ENCODE measurements at places on chromosomes 5 and 9. TPM values are rescaled to one million over a fixed set of nuclear protein-coding genes. Genes with fewer than 3 reads are reported as not detected.
A peak's percentile ranks its signal among the peaks of the same experiment; 100 is the strongest.

- DNase-seq = no peak
These were observed 52.1 kb upstream of the EXOC3 start for GRCh38 chr5:390623-391491.

The EFCAB9 gene
- total RNA-seq = not detected

DNA sequence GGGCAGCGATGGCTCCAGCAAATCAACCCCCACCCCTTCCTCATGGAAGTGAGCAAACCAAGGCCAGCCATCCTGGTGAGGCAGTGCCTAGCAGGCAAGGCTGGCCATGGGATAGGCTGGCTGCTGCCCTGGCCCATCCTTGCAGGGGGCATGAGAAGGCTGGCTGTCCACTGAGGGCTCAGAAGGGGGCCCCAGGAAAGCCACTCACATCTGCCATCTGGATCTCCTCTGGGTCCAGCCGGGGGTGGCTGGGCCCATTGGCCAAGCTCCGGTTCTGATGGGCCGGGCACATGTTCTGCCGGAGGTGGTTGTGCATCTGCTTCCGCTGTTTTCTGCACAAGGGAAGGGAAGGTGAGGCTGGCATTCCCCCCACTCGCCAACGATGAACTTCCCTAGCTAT, 57.1 kb downstream of the PSD2 start:
- no peak for DNase-seq

- no peak for DNase-seq
These were observed 53.9 kb downstream of the ZCCHC7 start for GRCh38 chr9:37174247-37174646.

The IRX2 gene
- total RNA-seq = 60.7 TPM

DNA sequence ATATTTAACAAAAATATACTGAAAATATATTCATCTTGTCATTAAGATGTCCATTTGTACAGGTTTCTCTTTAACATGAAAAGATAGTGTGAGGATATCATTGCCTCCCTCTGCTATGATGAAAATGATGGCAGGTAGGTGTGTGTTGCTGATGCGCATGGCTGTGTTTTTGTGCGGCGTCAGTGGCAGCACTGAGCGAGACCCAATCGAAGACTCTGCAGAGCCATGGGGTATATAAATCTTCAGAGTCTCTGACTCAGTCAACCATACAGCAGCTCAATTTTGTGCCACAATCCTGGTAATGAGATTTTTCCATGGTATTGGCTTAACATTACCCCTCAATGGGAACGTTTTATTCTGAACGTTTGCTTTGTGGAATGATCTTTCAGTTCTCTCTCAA, 153.5 kb upstream of the IQGAP2 start:
- DNase-seq = no peak

DNA sequence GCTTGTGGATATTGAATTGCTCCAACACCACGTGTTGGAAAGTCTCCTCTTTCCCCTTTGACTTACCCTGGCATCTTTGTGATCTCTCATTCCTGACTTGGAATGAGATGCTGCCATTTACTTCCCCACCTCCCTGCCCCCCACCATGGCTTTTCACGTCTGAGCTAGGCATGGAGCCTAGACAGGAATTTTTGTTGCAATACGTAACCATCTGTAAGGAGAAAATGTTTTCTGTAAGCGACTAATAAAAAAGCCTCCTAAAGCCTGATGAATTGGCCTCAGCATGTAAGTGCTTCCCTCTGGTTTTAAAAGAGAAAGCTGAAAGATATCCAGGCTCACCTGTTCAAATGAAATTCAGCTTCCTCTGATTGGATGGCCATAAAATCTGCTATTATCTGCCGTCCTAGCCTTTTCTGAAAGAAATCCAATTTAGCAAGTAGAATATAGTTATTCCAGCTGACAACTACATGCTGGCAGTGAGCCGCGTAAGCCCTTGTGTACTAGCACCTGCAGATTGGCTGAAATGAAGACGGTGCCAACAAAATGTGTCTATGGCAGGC, 200.1 kb downstream of the NSG2 start:
- DNase-seq = no peak

The ZNF483 gene
- total RNA-seq = 6.5 TPM

DNA sequence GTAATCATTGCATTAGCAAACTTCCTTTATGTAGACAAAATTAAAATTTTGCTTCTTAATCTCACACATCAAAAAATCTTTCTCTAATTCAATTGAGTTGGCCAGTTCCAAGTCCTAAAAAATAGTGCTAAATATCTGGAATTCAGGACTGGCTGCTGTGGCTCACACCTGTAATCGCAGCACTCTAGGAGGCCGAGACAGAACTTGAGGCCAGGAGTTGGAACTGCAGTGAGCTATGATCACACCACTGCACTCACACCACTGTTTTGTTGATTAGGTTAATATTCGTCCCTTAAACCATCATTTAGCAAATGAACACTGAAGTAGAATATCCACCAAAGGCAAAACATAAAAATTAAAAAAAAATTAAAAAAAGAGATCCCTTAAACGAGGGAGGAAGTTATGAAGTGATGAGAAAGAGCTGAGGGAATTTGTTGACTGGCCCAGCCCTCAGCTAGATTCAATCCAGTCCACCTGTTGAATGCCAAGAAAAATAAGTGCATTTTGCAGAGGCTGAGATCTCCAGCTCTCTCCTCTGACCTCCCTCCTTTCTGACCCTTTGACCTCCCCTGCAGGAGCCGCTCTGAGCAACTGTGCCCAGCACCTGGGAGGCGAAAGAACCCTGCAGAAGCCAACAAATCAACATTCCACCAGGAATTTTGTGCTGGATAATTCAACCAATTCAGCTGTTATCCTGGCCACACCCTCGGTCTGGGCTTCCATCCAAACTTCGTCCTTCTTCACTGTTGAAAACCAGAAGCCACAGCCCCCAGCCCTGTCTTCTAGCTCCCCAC, 96.8 kb downstream of the OR2K2 start:
- DNase-seq = no peak

GRCh38 chr9:37769306-37769705, 15.6 kb downstream of the EXOSC3 start:
- DNase-seq = no peak

The AIF1L gene
- 16.7 TPM for total RNA-seq

- no peak for DNase-seq
These were observed 317.4 kb downstream of the MCTP1 start for GRCh38 chr5:94967525-94967924.

GRCh38 chr9:99000476-99001395, 57.0 kb downstream of the COL15A1 start:
- peak; percentile 64 for DNase-seq

- DNase-seq = no peak
These were observed 161.6 kb downstream of the NR3C1 start for GRCh38 chr5:143241892-143242291.

The CD14 gene
- 0.64 TPM for total RNA-seq

DNA sequence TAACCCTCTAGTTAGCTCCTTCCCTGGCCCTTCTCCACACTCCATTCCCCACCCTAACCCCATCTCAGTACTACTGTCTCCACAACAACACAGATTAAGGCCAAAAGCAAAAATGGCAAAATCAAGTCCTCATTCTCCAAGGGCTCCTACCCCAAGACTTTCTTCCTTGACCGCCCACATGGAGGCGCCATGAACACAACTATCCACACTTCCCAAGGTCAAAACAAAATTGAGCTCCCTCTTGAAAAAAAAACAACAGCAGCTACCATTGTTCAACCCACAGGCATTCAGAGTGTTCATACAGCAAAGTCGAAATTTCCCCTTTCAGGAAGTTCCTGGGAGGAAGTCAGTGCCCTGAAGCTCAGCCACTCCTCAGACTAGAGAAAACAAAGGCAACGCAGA, 54.4 kb downstream of the GNAQ start:
- peak; percentile 51 for DNase-seq

The NR2F1 gene
- 0.37 TPM for total RNA-seq

The NR4A3 gene
- total RNA-seq = 4.1 TPM

GRCh38 chr5:159921721-159922120, 5.4 kb downstream of the ADRA1B start:
- no peak for DNase-seq

GRCh38 chr5:9069650-9070049, 476.2 kb downstream of the SEMA5A start:
- DNase-seq = no peak

The PRKAA1 gene
- 49.0 TPM for total RNA-seq

The SSNA1 gene
- total RNA-seq = 37.3 TPM

- no peak for DNase-seq
These were observed 2.7 kb downstream of the GZMA start for GRCh38 chr5:55104946-55105701.

The PCDHA9 gene
- 18.9 TPM for total RNA-seq

DNA sequence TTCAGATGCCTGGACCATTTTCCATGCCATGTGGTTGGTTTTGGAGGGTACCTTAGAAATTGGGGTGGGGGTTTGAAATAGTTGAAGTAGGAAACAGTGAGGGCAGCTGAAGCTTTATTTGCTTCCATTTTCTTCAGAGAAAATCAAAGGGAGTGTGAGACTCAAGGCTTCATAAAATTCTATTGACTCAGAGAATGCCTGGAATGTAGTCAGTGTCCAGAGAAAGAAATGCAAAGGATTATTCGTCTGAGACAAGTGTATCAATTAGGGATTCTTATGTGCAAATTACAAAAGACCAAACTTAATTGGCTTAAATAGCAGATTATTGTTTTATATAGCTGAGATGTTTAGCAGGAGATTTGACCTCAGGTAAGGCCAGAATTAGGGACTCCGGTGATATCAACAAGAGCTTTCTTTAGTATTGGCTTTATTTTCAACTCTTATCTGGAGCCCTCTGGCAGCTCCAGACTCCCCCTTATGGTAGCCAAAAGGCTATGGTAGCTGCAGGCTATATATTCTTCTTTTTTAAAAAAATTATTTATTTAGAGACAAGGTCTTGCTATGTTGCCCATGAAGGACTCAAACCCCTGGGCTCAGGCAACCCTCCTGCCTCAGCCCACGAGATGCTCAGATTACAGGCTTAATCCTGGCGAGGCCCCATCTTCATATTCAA, 38.9 kb downstream of the PTTG1 start:
- no peak for DNase-seq

DNA sequence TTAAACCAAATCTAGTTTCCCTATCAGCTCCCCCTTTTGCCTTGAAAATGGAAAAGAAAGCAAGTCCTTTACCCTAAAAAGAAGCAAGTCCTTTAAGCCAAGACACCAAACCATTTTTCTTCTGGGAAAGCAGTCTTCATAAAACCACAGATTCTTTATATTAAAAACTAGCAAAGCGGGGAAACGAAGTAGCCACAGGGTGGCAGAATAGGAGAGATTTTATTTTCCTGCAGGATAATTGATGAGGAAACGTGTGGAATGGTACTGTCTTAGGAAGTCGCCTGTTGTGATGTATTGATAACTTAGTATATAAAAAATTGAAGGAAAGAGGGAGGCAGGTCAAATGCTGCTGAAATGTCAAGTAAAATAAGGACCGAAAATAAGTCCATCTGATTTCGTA, 41.1 kb downstream of the ZNF883 start:
- DNase-seq = no peak
